ENCODE measurements at places on chromosomes 1 and 21.

DNA sequence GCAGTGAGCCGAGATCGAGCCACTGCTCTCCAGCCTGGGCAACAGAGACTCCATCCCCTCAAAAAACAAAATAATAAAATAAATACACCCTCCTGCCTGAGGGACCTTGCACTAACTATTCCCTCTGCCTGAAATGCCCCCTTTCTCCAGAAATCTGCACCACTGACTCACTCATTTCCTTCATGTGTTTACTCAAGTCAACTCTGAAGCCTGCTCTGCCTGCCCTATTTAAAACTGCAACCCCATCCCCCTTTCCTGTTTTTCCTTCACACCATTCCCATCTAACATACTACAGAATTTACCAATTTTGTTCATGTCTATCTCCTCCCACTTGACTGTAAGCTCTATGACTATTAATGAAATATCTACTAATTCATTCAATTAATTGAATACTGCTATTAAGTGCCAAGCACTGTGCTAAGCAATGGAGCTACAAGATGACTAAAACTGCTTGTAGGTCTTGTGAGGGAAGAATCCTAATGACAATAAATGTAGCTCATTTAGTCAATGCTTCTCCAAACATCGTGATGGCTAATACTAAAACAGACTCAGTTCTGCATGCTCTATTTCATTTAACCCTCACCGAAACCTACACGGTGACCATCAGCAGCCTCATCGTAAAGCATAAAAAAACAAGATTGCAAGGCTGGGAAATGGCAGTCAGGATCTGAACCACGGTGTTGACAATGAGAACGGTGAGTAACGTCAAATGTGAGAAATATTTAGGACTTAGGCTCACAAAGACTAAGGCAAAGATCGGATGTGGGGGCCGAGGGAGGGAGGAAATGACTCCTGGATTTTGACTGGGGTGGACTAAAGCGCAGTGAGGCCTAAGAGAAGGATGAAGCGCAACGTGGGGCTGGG lies 749 bp upstream of the TMEM39B start:
- DNase-seq, result no peak

GRCh38 chr21:22842875-22843274 lies 1844.7 kb downstream of the NCAM2 start:
- no peak for DNase-seq

- no peak for DNase-seq
These were observed 64.2 kb downstream of the TCP10L start for GRCh38 chr21:32520875-32521735.

- DNase-seq, result no peak
These were observed 27.7 kb downstream of the PTPRF start for GRCh38 chr1:43558346-43558841.

DNA sequence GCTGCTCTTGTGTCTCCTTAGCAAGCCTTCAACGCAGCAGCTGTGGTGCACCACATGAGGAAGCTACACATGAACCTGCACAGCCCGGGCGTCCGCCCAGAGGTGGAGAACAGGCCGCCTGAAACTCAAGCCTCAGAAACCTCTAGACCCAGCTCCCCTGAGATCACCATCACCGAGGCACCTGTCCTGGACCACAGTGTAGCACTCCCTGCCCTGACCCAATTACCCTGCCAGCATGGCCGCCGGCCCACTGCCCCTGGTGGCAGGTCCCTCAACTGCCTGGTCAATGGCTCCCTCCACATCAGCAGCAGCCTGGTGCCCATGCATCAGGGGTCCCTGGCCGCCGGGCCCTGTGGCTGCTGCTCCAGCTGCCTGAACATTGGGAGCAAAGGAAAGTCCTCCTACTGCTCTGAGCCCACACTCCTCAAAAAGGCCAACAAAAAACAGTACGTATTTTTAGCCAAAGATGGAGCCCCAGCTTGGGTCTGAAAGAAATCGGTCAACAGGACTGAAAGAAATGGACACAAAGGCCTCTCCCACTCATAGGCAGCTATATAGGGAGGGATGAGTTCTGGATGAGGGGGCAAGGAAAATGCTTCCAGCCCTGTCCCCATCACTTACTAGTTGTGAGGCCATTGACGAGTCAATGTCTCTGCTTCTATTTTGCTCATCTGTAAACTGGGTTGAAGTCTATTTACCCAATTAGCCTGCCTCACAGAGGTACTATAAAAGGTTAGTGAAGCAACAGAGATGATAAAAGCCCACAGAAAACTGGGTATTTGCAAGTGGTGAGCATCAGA lies 28.5 kb downstream of the CAMK1G start:
- no peak for DNase-seq

- DNase-seq, result peak; percentile 78
These were observed 17.2 kb upstream of the RASSF5 start for GRCh38 chr1:206489980-206490770.

DNA sequence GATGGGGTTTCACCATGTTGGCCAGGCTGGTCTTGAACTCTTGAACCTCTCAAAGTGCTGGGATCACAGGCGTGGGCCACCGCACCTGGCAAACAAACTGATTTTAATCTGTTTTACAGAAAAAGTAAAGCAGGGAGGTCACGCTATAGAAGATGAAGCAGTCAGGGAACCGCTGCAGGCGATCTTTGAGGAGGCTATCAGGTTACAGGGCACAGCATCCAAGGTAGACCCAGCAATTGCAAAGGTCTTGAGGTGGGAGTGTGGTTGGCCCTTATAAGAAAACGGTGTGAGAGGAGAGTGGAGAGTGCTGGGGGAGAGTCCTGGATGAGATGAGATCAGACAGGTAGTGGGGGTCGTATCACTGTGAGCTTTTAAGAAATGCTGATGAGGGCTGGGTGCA lies 2.6 kb upstream of the TMCO4 start:
- DNase-seq, result no peak

- DNase-seq, result no peak
These were observed 6.7 kb upstream of the GATAD2B start for GRCh38 chr1:153929426-153929825.

- DNase-seq, result no peak
These were observed 891 bp downstream of the HMGN1 start for GRCh38 chr21:39348040-39348354.

GRCh38 chr1:186772228-186772627 lies 56.5 kb upstream of the PLA2G4A start:
- no peak for DNase-seq

GRCh38 chr1:247627951-247628350 lies 22.6 kb downstream of the OR2G3 start:
- DNase-seq, result no peak

DNA sequence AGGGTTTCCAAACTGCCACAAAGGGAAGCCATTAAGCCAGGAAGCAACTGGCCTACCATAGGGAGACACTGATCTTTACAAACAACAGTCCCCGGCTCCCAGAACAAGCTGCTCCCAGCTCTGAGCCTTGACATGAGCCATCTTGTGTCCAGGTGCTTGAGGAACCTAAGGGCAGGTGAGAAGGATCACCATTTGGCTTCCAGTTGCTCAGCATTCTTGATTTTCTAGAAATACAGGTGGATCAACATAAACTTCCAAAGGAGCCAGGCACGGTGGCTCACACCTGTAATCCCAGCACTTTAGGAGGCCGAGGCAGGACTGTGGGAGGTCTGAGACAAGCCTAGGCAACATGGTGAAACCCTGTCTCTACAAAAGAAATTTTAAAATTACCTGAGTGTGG lies 21.6 kb downstream of the ZBTB17 start:
- DNase-seq, result no peak

- no peak for DNase-seq
These were observed 61.9 kb downstream of the PTPRU start for GRCh38 chr1:29298246-29298645.

GRCh38 chr1:77533660-77534305 lies 148.7 kb downstream of the ZZZ3 start:
- DNase-seq, result peak; percentile 34

DNA sequence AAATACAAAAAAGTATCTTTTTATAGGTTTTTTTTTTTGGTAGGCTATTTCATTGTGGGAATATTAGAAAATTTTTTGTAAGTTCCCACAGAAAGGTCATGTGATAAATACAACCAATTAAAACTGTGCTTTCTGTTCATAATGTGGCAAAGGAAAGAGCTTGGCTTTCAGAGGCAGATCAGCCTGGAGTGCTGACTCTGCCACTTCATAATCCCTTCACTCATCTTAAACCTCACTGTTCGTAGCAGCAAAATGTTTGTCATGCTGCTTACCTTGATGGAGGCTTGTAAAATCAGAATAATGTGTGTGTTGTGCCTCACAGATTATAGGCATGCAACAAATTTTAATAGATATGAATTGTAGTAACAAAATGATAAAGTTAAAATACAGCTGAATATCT lies 176.8 kb downstream of the ZP4 start:
- DNase-seq, result no peak

GRCh38 chr1:38046333-38046883 lies at the start of gene POU3F1:
Gene POU3F1 (minus strand): TSS chr1:38046793. CDS start chr1:38046743, 50 bp downstream.
- no peak for DNase-seq

GRCh38 chr1:10915594-10915993 lies 96.9 kb upstream of the TARDBP start:
- DNase-seq, result no peak

DNA sequence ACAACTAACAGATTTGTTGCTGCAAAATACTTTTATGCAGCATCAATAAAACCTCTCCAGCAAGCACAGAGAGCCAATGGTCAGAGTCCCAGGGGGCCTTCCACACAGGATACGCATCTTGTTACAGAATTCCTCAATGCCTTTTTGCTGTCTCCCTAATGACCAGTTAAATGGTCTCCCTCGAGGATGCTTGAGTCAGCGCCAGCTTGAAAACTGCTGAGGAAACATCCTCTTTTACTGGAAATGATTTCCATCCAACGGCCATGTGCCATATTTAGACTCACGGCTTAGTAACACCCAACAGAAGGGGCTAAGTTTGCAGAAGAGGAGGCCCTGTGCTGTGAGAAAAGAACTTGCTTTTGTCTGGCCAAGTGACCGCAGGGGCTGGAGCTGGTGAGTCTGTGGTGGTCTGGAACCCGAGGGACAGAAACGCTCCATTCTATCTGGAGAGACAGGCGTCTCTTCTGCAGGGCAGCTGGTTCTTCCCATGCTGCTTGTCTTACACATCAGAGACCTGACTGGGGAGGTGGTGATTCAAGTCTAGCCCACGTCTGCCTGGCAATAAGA lies 496.4 kb downstream of the SETD4 start:
- no peak for DNase-seq

GRCh38 chr1:41434748-41435449 lies 49.6 kb downstream of the EDN2 start:
- DNase-seq, result no peak

DNA sequence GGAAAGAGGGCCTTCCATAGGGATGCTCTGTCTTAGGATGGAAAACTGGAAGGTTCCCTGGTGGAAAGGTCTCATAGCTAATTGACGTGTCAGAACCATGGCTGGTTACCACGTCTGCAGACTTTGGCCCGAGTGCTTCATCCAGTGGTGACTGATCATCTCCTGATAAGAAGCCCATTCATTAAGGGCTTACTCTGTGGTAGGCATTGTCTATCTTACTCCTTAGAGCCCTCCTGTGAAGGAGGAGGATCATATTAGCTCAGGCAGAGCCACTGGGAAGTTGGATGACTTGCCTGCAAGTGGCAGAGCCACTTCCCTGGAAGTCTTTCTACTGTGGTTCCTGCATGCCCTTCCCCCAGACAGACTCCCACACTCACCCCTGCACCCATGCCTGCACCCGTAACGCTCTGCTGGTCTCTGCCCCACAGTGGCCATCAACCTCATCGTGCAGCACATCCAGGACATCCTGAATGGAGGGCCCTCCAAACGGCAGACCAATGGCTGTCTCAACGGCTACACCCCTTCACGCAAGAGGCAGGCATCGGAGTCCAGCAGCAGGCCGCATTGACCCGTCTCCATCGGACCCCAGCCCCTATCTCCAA lies 79.9 kb downstream of the UCK2 start:
- DNase-seq, result no peak

DNA sequence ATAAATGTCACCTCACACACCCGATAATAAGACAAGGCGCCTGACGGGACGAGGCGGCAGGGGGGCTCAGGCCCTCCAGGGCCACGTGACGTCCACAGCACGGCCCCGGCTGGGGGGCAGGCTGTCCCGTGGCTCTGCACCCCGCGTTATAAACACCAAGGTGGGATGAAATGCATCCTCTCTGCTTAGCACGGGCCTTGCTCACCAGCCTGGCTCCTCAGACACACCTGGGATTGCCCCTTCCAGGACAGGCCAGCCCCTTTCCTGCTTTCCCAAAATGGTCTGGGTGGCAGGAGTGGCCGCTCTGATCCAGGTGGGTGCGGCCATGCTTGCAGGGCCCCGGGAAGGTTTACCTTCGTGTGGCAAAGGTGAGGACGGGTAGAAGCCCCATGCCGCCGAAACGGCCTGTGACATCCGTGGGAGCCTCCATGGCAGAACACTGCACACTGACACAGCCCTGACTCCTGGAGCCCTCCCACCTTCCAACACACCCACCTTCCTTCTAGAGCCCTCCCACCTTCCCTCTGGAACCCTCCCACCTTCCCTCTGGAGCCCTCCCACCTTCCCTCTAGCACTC lies 35.9 kb downstream of the SLC19A1 start:
- DNase-seq, result no peak

DNA sequence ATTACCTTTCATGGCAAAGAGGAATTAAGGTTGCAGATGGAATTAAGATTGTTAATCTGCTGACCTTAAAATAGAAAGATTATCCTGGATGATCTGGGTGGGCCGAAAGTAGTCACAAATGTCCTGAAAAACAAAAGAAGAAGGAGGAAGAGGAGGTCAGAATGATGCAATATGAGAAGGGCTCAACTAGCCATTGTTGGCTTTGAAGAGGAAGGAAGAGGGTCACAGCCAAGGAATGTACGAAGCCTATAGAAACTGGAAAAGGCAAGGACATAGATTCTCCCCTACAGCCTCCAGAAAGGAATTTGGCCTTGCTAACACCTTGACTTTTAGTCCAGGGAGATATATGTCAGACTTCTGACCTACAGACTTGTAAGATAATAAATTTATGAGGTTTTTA lies 39.4 kb upstream of the FMOD start:
- DNase-seq, result no peak

DNA sequence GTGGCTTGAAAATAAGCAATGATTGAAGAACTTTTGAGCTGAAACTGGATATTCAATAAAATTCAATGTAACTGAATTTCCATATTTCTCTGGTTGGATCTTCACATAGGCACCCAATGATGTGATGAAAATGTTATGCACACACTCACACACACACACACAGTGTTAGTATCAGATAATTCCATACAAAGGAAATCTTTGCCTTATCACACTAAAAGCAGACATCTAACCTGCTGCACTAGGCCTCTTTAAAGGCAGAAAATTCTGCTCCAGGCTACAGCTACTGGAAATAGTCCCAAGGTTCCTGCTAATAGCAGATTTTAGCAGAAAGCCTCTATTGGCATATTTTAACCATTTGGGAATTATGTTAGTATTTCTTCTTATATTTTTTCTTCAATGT lies 309.6 kb downstream of the COL11A1 start:
- DNase-seq, result no peak
